ENCODE measurements at places on chromosomes 7 and 10.

DNA sequence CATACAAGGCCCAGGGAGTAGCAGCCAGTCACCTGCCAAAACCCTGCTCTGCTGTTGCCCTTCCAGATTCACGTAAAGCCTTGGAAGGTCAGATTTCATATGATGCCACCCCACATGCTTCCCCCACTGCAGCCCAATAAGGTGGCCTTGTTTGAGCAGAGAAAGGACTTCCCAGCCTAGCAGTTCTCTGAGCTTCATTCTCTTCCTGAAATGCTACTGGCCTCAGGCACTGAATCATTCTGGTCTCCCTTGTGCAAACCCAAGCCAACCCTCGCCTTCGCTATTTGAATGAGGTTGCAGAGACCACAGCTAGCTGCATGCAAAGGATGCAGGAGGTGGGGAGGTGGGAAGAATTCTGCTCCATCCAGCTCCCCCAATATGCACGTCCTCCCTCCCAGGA is 60.3 kb upstream of the PLXNA4 start:
- no peak for DNase-seq

DNA sequence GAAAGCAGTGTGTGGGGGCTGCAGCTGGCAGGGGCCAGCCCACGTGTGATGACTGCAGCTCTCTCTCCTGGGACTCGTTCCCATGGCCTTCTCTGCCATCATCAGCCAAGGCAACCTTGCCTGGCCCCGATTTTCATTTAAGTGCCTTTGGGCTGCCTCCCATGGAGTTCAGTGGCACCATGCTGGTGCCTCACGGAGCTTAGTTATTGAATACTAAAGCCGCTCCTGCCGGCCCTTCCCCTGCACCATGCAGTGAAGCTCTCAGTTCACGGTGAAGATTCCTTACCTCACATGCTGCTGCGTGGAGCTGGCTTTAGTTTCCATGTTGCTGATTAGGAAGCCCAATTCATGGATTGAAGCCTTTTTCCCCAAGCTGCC is 141.5 kb upstream of the EEPD1 start:
- no peak for DNase-seq

DNA sequence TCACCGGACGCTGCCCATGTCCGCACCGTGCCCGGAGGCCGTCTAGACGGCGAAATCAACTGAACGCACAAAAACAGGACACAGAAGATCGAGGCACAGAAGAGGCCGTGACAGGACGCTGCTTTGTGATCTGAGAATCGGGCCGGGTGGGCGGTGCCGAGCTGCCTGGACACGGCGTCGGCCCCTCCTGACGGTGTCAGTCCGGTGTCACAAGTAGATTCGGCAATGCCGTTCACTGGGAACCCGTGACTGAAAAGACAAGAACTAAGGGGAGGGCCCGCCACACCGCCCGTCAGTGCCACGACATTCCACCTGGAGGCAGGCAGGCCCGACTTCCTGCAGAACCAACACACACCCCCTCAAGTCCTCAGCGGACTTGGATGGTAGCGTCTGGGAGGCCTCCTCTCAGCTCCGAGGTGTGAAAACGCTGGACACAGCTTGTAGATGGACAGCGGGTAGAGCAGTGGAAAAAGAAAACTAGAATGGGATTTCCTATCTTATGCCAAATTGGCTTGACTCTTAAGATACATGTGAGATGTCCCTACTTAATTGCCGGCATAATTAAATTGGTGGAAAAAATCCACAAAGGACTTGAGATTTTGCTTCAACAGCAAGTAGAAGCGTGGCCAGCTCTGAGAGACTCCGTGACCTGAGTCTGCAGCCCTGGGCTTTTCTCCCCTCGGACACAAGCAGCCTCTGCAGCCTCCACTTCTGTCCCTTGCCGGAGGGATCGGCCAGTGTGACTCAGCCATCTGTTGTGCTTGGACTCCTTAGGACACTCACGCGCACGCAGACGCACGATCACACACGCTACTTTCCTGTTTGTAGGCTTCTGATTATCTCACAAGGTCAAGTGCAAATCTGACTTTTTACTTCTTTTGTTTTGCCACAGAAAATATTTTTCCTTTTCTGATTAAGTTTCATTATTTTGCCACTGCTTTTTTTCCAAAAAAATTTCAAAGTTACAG is 269.0 kb downstream of the DIP2C start:
- DNase-seq = no peak

GRCh38 chr7:9097565-9098060 is 664.2 kb downstream of the NXPH1 start:
- DNase-seq = no peak

- no peak for DNase-seq
Observed at GRCh38 chr10:21976739-21977138, 26.8 kb downstream of the DNAJC1 start.

GRCh38 chr10:43069211-43069515 is 7.7 kb upstream of the RET start:
- no peak for DNase-seq

DNA sequence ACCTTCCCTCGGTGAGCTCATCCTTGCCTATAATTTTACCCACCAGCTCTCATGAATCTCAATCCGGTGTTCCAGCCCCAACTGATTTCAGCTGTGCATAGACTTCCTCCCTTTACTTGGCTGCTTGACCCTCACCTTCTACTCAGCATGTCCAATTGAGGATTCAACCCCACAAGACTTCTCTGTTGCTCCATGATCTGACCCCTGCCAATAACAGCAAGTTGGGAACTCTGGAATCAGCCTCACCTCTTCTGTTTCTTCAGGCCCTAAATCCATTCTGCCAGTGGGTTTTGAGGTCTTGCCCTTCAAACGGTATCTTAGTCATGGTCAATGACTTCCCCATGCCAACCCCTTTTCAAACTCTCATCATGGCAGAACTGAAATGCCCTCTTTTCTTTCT is 390.4 kb downstream of the CALN1 start:
- no peak for DNase-seq

DNA sequence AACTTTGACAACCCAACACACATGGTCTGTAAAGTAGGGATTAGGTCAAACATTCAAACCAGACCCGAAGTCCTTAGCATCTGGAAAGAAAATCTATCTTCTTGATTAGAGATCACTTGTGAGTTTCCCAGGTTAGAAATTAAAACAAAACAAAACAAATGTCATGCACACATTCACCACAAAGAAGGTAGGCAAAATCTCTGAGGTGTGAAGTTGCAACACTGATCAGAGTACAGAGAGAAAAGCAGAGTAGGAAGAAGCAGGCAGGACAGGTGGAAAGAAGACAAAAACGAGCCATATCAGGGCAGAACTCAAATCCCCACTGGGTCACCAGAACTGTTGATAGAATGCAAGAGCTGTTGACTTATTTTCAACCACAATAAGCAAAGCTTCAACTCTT is 102.8 kb upstream of the THSD7A start:
- DNase-seq = no peak

DNA sequence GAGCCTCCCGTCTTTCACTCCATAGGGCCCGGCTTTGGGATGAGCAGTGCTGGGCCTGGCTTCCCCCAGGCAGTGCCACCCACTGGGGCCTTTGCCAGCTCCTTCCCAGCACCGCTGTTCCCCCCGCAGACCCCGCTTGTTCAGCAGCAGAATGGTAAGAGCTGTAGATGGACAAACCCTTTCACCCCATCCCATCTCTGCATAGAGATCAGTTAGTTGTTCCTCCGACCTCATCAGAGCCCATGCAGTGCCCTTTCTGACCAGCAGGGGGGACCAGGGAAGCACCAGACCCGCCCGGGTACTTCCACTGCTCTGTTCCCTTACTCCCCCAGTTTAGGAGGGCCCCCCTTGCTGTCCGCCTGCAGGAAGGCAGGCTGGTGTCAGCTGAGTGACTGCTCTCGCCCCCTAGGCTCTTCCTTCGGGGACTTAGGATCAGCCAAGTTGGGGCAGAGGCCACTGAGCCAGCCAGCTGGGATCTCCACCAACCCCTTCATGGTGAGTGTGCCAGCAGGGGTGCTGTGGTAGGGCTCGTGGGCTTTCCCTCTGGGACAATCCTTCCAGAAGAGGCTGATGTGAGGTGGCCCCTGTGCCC is 9.8 kb downstream of the SAP25 start:
- DNase-seq = peak; percentile 81

DNA sequence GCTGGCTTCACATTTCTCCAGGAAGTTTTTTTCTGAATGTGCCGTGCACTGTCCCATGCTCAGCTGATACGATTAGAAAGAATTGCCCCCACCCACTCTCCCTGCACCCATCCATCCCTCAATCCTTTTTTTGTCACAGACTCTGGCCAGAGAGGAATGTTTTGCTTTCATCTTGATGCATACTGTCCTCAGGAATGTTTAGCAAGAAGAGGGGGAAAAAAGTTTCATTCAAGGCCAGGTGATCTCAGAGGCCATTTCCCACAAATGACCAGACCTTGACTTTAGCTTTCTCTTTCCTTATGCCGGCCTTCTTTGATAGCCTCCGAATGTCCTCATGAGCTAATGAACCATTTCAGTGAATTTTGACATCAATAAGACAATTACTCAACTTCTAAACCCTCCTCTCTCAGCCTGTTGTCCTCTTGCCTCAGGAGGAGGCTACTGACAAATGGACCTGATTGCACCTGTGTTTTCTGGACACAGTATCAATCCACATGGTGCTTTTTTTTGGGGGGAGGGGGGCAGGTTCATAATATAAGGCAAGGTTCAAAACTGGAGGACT is 105.0 kb upstream of the KLF6 start:
- DNase-seq = no peak

DNA sequence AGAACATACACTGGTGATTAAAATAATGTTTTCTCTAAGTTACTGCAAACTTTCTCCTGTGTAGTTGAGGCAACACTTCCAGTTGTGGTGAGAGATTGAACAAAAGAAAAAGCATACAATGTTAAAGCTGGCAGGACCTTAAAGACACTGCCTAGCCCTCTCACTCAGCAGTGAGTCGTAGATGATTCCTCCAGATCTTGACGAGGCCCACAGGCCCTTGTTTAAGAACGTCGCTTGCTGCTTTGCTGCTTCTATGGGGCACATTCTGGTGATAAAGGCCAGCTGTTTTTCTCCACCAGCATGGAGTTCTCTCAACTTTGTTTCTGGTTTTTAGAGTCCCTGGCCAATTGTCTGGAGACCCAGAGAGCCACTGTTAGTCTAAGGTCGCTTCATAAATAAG is 2.8 kb upstream of the DENND11 start:
- DNase-seq = no peak
